ENCODE measurements at places on chromosomes 3 and 15.

DNA sequence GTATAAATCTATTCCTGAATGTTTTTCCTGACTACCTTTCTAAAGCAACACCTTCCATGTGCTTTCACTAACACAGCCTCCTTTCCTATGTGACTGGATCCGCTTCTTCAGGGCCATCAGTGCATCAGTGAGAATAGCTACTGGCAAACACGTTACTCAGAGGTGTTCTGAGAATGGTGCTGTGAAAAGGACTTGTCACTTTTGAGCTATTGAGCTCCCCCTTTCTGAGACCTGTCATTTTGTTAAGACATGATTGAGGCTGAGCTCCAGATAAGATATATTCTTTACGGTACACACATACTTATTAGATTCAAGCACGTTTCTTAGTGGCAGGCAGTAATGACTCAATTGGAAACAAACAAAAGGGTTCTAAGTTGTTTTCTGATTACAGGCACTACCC is 45.0 kb upstream of the ADCY5 start:
- DNase-seq, result no peak

DNA sequence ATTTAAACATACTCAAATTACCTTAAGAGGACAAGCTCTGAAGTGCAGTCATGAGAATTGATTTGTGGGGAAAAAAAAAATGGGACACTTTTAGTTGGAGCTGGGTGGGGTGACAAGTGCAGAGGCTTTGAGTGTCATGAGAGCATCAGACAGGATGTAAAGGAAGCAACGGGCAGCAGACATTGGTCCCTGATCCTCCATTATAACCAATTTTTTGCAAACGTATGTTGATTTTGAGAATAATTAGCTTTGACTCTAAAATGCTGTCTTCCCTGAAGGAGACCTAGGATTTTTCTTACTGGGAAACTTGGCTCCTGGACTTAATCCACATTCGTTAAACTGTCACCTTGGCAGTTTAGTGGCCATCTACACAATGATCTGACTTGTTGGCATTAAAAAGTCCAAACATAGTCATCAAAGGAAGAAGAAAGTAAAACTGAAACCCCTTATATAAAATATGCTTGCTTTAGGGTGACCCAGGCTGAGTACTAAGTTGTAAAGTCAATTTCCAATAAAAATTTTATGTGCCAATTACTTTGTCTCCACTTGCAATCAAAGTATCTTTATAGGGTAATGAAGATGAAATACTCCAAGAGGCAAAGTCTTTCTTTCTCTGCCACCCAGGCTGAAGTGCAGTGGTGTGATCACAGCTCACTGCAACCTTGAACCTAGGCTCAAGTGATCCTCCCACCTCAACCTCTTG is 45.6 kb downstream of the BCL2L10 start:
- no peak for DNase-seq

DNA sequence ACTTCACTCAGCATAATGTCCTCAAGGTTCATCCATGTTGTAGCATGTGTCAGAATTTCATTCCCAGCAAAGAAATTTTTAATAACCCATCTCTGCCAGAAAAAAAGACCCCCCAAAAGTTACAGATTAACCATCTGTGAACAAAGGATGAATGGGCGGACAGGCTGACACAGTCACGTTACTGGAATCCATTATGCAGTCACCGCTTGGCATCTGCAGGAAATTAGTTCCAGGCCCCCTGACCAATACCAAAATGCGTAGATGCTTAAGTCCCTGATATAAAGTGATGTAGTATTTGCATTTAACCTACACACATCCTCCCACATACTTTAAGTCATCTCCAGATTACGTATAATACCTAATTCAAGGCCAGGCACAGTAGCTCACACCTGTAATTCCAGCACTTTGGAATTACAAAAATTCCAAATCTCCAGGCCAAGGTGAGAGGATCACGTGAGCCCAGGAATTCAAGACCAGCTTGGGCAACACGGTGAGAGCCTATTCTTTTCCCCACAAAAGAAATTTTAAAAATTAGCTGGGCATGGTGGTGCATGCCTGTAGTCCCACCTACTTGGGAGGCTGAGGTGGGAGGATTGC is 1.5 kb upstream of the SLC12A8 start:
- DNase-seq, result no peak

DNA sequence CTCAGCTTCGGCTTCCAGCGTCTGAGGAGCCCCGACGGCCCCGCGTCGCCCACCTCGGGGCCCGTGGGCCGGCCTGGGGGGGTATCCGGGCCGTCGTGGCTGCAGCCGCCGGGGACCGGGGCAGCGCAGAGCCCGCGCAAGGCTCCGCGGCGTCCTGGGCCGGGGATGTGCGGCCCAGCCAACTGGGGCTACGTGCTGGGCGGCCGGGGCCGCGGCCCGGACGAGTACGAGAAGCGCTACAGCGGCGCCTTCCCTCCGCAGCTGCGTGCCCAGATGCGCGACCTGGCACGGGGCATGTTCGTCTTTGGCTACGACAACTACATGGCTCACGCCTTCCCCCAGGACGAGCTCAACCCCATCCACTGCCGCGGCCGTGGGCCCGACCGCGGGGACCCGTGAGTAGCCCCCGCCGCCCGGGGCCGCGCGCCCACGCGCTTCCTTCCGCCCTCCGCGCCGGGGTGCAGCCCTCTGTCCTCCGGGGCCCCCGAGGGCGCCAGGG is 462 bp downstream of the EDEM1 start:
- no peak for DNase-seq

DNA sequence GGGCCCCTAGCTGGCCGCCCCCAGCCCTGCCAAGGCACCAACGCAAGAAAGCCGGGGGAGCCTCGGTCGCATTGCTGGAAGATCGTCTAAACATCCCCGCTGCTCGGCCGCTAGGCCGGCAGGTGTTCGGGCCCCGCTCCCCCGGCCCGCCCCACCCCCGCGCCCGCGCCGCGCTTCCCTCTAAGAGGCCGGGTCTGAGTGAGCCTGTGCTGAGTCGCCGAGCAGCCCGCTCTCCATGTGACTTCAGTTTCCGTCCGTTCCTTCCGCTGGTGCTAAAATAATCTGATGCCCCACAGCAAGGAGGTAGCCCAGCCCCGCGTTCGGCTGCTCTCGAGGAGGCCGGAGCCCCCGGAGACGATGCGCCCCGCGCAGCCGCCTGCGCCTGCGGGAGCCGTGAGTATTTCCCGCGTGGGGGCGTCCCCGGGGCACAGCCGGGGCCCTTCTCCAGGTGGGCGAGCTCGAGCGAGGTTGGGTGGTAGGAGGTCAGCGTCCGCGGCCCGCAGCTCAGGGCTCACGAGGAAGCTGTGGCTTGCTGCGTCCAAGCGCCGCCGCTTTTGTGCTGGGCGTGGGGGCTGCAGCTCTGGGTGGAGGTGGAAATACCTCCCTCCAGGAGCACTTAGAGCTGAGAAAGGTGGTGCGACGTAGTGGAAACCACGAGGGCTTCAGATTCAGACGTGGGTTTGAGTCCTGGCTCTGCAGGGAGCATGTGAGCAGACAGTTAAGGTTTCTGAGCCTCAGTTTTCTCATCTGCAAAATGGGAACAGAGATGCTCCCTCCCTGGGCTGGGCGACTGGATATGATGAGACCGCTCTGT is at the start of gene NRROS:
NRROS (plus strand) TSS at position 212 of the 814 bp plus-strand sequence. CDS start 14,846 bp downstream, outside the sequence.
- DNase-seq, result no peak

- DNase-seq, result no peak
Observed at GRCh38 chr15:97078591-97078990, 748.1 kb downstream of the NR2F2 start.

DNA sequence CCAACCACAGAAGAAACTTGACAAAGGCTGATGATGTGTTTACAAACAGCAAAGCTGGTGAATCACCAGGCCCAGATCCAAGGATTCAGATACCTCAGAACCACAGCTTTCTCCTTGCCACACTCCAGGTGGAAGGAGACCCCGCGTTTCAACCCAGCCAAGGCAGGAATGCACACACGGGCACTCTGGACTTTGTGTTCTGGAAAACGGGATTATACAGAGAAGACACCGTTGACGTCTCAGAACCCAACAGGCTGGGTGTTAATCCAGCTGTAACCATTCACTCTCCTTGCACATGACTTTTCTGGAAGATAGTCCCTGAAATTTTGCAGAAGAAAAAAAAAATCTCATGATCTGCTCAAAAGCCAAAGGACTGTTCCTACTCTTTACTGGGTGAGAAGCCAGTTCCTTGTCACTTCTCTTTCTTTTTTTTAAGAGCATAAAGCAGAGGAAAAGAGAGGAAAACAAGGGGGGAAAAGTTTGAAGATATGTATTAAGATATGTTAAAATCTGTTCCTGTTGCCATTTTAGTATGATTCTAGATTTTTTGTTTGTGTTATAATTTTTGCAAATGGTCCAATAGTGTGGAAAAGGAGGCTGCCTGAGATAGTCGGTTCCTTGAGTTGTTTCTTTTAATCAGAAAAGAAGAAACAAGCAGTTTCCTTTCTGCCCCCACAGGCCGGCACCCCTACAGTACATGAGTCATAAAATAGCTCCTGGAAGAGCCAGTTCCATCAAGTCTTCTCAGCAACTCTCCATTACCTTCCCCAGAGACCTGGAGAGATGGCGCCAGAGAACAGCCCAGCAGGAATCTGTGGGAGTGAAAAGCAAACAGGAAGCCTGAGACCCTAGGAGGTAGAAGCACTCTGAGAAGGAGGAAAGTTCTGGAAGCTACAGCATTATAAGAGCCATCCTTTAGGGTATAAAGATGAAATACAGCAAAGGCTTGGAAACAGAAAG is 73.1 kb downstream of the RORA start:
- no peak for DNase-seq

GRCh38 chr3:194449913-194450312 is 36.9 kb downstream of the ATP13A3 start:
- no peak for DNase-seq

GRCh38 chr3:87461443-87461842 is 185.1 kb upstream of the POU1F1 start:
- DNase-seq, result no peak

- no peak for DNase-seq
Observed at GRCh38 chr3:183008303-183008702, 28.0 kb upstream of the DCUN1D1 start.

DNA sequence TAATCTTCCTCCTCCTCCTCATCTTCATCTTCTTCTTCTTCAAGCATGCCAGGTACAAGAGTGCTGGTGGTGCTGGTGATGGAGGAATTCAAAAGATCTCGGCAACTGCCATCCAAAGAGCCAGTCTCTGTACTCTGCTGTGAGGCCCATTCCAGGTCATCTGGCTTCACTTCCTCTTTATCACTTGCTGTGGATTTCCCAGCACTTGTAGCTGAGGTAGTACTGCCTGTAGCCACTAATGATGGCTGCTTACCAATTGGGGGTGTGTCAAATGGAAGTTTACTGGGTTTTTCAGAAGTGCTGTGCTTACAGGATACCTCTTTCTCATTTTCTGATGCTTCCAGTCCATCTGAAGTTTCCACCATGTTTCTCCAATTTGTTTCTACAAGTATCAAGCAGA is 28.8 kb upstream of the SHC4 start:
- no peak for DNase-seq

DNA sequence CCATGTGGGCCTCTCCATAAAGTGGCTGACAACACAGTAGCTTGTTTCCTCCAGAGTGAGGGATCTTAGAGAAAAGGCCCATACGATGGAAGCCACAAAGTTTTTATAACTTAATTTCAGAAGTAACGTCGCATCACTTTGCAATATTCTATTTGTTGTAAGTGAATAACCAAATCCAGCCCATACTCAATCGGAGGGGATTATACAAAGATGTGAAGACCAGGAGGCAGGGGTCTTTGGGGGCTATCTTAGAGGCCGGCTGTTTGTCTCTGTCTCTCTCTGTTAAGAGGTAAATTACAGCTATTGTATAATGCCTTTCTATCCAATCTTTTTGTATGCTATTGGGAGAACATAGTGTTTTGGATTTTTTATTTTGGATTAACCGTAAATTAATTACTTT is 9.1 kb downstream of the ARIH1 start:
- DNase-seq, result no peak

DNA sequence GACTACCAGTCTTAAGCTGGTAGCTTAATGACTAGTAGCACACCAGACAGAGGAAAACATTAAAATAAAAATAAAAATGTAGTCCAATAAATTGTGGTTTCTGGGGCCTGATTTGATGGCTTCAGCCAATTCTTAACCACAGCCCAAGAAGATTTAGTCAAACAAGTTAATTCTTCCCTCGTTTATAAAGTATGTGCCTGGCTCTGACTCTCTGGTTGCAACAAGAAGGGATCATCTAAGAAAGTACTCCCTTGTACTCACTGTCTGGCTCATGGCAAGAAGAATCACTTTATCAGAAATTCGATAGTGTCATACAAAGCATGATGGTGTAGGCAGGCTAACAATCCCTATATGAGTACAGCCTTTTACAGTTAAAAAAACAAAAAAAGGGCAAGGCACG is 141.9 kb downstream of the P3H2 start:
- DNase-seq, result no peak

DNA sequence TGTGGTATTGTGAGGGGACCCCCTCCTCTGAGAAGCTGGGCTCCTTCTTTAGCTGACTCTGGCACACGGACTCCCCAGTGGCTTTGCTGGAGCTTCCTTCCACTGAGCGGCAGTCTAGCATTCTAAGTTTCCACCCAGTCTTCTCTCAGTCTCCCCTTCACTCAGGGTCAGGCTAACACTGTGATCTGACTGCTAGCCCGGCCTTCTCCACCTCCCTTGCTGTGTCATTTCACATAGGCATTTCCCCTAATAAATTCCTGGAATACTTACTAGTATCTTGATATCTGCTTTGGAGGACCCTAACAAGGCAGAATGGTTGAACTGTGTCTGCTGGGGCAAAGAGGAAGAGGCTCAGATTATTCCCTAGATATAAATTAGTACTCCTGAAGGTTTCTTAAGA is 106.2 kb upstream of the THBS1 start:
- DNase-seq, result no peak
